ENCODE measurements at places on chromosomes 13 and 19. TPM values are rescaled to one million over a fixed set of nuclear protein-coding genes. Genes with fewer than 3 reads are reported as not detected.

The LYPD3 gene
- 0.88 TPM for total RNA-seq

The KLC3 gene
- total RNA-seq = 3.6 TPM

The SULT2A1 gene
- not detected for total RNA-seq

The DZIP1 gene
- total RNA-seq = 36.2 TPM

The NAA16 gene
- total RNA-seq = 25.3 TPM

The DNASE2 gene
- 44.8 TPM for total RNA-seq

The TMEM91 gene
- 15.5 TPM for total RNA-seq

DNA sequence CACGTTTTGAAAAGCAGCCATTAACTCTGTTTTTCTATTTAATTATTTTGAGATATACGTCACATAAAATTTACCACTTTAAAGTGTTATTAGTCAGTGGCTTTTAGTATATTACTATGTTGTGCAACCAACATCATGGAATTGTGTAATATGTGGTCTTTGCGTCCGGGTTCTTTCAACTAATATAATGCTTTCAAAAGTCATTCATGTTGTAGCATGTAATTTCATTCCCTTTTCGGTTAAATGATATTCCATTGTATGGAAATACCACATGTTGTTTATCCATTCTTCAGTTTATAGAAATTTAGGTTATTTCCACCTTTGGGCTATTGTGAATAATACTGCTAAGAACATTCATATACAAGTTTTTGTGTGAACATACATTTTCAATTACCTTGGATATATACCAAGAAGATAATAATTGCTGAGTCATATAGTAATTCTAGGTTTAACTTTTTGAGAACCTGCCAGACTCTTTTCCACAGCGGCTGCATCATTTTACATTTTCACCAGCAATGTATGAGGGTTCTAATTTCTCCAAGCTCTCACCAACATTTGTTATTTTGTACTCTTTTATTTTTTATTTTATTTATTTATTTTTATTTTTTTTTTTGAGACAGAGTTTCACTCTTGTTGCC lies 28.1 kb upstream of the CLDN10 start:
- H3K27me3 ChIP-seq = no peaks in the 10 kb centered on the region
- no peak overlapping the region for H3K27ac ChIP-seq
- H3K36me3 ChIP-seq = no peaks in the 10 kb centered on the region
- no peaks in the 10 kb centered on the region for H3K4me1 ChIP-seq
- DNase-seq = no peak

- H3K4me3 ChIP-seq = no peak overlapping the region
- no peak overlapping the region for H3K27ac ChIP-seq
- no peaks in the 10 kb centered on the region for H3K27me3 ChIP-seq
- H3K36me3 ChIP-seq = no peaks in the 10 kb centered on the region
- peaks cover 3% of the 10 kb centered on the region for H3K4me1 ChIP-seq
These were observed 705.4 kb downstream of the SLITRK6 start for GRCh38 chr13:85093808-85094207.

DNA sequence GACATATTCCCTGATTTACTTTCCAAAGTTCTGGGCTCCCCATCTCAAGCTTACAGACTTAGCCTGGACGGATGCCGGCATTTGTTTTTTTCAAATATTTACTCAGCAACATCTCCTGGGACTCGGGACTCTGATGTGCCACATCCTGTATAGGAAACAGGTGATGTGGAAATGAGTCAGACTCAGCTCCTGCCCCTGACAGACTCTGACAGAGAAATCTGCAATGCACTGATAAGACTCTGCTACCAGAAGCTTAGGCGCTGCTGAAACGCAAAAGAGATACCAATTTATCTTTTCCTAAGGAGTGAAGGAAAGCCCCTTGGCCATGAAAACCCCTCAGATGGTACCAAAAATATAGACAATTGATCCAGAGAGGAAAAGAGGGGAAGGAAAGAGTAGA lies 16.2 kb downstream of the LAIR2 start:
- no peaks in the 10 kb centered on the region for H3K36me3 ChIP-seq
- H3K27me3 ChIP-seq = no peaks in the 10 kb centered on the region
- no peak for DNase-seq
- no peak overlapping the region for H3K27ac ChIP-seq
- no peaks in the 10 kb centered on the region for H3K4me1 ChIP-seq

- peak; percentile 84 for DNase-seq
- H3K4me1 ChIP-seq = no peaks in the 10 kb centered on the region
- H3K27me3 ChIP-seq = no peaks in the 10 kb centered on the region
- no peak overlapping the region for H3K27ac ChIP-seq
- H3K36me3 ChIP-seq = no peaks in the 10 kb centered on the region
These were observed 170.0 kb upstream of the KL start for GRCh38 chr13:32845952-32846950.

DNA sequence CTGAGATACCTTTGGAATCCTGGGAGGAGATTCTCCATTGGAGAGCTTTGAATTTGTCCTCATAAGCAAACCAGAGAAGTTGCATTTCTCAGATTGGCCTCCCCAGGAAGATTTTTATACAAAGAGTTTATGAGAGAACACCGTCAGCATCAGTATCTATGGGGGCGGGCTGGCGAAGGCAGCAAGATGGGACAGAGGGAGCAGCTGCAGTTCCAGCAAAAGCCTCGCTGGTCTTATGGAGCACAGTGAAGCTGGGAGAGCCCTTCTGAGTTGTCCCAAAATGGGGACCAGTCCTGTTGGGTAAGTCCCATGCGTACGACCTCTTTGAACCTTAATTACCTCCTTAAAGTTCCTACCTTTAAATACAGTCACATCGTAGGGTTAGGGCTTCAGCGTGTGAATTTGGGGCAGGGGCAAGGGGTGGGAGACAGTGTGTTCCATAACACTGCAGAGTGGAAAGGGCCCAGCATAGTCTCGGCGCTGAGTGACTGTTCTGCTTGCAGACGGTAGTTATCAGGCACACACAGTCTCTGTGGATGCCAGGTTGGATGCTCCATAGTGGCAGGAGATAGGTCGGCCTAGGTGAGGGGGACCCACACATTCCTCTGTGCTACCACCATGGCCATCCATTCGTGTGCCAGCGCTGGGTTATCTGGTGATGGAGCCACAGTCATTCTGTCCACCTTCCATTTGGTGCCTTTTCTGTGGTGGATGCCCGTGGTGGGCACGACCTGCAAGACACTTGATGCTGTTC lies 34.9 kb upstream of the GPR183 start:
- H3K4me3 ChIP-seq = no peak overlapping the region
- H3K27me3 ChIP-seq = no peaks in the 10 kb centered on the region
- H3K36me3 ChIP-seq = peaks cover 62% of the 10 kb centered on the region
- H3K4me1 ChIP-seq = no peaks in the 10 kb centered on the region
- no peak for DNase-seq

DNA sequence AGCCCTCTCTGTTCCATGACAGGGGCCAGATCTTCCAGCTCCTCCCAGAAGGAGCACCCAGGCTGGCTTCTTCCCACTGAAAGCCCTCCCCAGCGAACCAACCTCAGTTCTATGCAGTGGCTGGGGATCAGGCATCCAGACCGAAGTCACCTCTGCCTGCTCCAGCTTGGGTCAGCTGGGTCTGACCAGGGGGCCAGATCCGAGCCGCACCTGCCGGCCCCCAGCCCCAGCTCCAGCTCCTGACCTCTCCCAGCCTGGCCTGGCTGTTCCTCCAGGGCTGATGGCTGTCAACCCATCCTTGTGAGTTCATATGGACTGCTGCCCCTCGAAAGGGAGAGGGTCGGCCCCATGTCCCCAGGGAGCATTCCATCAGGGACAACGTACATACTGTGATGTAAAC lies 8.0 kb downstream of the TSSK6 start:
- H3K27ac ChIP-seq = no peak overlapping the region
- no peak for DNase-seq
- H3K4me1 ChIP-seq = no peaks in the 10 kb centered on the region
- H3K36me3 ChIP-seq = peaks cover 35% of the 10 kb centered on the region
- no peak overlapping the region for H3K4me3 ChIP-seq

DNA sequence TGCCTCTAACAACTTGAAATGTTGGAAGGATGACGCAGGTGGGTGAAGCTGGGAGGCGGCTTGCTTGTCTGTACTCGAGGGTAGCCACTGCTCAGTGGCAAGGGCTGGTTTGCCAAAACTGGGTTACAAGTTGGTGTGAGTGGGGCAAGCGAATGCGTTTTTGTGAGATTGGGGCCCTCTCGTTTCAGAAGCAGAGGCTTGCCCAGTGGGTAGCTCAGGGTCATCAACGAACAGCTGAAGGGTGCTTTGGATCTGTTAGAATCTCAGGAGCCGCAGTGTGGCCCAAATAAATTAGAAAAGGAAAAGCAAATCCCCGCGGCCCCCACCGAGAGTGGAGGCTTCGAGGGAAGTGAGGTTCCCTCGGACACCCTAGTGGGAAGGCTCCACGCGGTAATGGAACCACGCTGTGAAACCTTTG lies 7.3 kb downstream of the ATP4B start:
- no peaks in the 10 kb centered on the region for H3K36me3 ChIP-seq
- no peak for DNase-seq
- no peak overlapping the region for H3K27ac ChIP-seq
- no peaks in the 10 kb centered on the region for H3K4me1 ChIP-seq
- H3K27me3 ChIP-seq = no peaks in the 10 kb centered on the region

GRCh38 chr19:4717191-4717965 lies 6.3 kb downstream of the DPP9 start:
- no peak overlapping the region for H3K27ac ChIP-seq
- H3K4me3 ChIP-seq = no peak overlapping the region
- H3K27me3 ChIP-seq = no peaks in the 10 kb centered on the region

DNA sequence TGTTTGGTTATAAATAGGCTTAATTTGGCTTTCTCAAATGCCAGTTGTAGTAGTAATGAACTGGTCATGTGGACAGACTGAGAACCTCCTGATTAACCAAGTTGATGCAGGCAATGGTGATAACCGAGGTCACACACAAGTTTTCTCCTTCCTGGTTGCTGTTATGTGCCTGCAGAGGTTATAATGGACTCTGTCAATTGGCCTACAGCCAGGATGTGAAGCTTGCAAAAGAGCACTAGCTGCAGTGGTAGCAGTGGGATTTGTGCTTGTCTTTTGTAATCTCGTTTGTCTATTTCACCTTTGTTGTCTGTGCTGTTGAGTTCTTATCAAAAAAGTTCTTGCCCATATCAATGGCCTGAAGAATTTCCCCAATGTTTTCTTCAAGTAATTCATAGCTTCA lies 20.6 kb downstream of the OR10H3 start:
- DNase-seq = no peak
- no peaks in the 10 kb centered on the region for H3K4me1 ChIP-seq
- no peaks in the 10 kb centered on the region for H3K36me3 ChIP-seq
- no peak overlapping the region for H3K4me3 ChIP-seq
- no peaks in the 10 kb centered on the region for H3K27me3 ChIP-seq

GRCh38 chr19:13025819-13026456 lies 30.7 kb downstream of the NFIX start:
- DNase-seq = no peak
- peaks cover 100% of the 10 kb centered on the region for H3K27me3 ChIP-seq
- no peaks in the 10 kb centered on the region for H3K36me3 ChIP-seq
- H3K4me1 ChIP-seq = no peaks in the 10 kb centered on the region

Data from endodermal cell (in vitro differentiated cells).